ENCODE measurements at places on chromosomes 6 and 20.
A peak's percentile ranks its signal among the peaks of the same experiment; 100 is the strongest.

DNA sequence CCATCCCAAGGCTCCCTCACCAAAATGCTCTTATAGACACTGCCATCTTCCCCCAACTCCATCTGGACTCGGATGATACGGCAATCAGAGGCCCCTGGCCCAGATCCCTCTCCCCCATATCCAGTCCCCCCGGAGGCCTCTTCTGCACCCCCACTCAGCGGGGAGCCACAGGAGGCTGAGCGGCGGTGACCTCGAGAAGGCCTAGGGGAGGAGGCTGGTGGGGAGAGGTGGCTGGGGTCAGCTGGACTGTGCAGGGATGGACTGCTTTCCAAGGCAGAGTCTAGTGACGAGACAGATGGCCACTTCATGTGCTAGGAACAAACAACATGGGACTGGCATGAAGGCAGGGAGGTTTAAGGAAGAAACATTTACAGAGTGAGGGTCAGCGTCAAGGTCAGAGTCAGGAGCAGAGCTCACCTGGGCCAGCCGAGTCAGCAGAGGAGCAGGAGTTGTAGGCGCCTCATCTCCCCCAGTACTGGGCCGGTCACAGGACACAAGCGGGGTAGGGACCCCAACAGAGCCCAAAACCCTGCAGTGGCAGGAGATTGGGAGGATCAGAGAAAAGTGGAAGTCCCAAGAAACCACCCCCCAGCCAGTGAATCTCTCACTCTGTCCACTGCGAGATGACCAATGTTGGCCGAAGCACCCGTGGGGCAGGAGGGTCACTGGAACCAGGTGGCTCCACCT, 3.7 kb downstream of the PFDN6 start:
- DNase-seq = no peak

DNA sequence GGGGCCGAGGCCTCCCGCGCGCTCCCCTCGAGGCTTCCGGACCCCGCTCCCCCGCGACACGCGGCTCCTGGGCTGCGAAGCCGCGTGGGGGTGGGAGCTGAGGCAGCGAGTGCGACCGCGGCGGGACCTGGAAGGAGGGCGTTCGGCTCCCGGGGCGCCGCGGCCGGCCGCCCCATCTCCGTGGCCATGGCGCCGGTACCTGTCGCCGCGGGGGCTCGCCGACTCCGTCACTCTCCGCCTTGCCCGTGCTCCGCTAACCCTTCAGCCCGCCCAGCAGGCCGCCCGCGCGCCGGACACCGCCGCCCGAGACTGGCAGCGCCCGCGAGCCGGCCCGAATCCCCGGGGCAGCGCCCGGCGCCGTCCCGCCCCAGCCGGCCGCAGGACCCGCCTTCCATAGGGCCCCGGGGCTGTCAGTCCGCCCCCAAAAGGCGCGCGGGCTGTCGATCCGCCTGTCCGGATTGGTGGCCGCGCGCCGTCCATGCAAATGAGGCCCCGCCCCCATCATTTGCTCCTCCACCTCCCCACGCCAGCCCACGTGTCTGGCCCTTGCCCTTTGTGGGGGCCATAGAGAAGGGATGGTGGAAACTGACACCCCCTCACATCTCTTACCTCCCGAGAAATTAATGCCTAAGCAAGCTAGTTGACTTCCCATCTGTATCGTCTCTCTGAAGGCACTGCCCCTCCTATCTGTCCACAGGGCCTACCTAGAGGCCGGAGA, at the start of gene FKBP5:
Gene FKBP5 (minus strand): TSS at position 311 of the 718 bp plus-strand sequence. CDS start 46,091 bp downstream, outside the sequence.
- DNase-seq = peak; percentile 85

- DNase-seq = no peak
These were observed 57.5 kb upstream of the IL20RA start for GRCh38 chr6:137102050-137102848.

DNA sequence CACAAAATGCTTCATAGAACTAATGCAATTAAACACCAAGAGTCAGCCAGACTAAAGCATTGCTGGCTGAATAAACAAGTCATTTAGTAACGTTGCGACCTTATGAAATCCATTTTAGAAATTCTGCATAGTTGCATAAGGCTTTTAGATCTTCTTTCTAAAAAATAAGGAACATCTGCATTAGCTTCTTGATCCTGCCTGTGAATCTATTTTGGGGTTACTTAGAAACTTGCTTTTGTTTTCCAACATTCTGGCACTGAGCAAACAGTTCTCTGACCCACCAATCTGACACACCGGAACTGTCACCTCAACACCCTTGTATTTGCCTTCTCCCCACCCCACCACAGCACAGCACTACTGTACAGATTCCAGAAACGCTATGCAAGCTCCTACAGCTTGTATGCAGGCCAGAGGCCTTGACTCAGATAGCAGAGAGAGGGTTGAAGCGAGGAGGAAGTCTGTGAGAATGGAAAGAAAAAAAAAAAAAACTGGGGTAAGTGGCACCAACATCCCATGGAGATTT, 55.0 kb downstream of the KIF13A start:
- peak; percentile 87 for DNase-seq

DNA sequence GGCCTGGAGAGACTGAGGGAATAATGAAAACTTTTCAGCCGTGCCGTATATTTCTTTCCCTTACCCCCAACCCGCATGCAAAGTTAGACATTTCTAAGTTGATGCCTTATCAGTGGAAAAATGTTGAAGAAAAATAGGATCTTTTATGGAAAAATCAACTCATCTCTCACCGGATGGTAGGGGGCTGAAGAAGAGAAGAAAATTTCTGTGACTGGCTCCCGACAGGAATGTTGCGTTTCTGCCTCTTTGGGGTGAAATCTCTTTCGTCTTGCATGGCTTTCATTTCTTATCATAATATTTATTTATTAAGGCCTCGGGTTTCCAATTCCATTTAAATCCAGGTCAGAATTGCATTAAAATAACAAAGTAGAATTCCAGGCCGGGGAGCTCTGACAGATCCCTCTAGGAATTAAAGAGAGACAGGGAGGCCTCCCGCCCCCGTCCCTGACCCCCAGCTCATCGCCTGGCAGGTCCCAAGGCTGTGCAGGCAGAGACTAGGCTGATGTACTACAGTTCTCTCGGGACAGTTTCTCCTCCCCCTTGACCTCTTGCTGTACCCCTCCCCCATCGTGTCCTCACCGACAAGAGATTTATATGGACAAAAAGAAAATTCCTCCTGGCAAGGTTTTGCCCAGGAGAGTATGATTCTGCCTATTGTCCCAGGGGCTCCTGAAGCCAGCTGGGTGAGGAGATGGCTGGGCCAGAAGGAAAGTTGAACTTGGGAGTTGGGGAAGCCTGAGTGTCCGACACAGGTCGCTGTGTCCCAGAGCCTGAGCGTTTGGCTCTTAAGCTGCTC, 1.3 kb downstream of the SCUBE3 start:
- no peak for DNase-seq

DNA sequence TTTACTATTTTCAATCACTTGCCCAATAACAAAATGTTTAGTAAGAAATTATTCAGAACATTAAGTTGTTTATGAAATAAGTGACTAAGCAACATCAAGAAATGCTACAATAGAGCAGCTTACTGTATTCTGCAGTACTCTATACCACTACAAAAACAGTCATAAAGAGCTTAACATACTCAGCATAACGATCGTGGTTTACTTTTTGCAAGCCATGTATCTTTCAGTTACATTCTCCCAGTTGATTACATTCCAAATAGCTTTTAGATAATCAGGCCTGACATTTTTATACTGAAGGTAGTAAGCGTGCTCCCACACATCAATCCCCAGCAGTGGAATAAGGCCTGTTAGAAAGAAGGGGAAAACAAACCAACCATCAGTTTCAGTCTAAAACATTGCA, 10.7 kb downstream of the SOD2 start:
- DNase-seq = no peak

DNA sequence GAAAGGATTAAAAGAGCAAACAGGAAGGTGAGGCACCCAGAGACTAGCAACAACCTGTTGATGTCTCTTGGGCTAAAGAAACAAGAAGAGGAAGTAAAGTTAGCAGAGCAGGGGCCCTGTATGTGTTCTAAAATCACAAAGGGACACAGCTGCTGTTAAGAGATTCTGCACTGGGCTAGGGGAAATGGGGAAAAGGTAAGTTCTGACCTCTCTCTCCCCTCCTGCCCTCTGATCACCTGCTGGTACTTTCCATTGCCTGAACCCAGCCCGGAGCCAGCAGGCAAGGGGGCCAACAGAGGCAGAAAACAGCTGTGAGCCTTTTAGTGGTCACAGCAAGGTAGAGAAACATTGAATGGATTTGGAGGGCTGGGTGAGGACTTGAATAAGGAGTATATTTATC, 13.5 kb upstream of the CNR1 start:
- DNase-seq = no peak

GRCh38 chr20:56579301-56579710, 46.3 kb downstream of the FAM209B start:
- DNase-seq = no peak

DNA sequence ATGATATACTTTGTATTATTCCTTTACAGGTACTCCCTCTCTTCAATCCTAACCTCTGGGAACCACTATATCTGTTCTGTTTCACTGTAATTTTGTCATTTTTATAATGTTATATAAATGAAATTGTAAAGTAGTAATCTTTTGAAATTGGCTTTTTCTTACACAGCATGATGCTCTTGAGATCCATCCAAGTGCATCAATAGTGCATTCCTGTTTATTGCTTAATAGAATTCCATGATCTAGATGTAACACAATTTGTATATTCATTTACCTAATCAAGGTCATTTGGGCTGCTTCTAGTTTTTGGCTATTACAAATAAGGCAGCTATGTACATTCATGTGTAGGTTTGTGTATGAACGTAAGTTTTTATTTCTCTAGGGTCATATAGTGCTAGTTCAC, 174.6 kb downstream of the KHDC1L start:
- DNase-seq = peak; percentile 19

DNA sequence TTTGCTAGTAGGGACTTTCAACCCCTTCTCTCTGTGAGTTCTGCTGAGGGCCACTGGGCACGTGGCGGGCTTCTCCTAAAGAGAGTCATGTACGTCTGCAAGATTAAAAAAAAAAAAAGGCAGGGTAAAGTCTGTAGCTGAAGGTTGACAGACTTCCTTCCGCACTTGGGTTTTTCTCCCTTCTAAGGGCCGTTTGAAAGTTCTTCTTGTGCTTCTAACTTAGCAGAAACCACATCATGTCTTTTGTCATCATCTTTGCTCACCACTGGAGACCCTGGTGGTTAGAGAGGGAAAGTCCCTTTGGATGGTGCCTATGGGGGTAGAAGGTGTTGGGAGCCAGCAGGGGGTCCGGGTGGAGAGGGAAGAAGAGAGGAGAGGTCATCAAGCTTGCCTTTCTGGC, 31.4 kb downstream of the PRDM1 start:
- DNase-seq = no peak

DNA sequence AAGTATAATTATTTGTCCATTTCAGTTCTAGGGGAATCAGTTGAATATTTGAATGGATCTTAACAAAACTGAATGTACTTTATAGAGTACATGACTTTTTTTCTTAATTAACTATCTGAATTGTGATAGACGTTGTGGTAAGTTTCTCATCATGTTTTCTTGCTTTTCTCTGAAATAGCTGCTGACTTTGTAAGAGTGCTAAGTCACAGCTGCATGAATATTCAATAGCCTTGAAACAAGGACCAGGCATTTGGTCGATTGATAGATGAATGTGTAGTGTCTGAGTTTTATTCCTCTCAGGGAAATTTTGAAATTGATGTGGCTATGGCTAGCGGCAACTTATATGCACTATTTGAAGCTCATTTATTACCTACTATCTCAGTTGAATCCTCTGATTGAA, 56.0 kb downstream of the ADGRB3 start:
- no peak for DNase-seq

DNA sequence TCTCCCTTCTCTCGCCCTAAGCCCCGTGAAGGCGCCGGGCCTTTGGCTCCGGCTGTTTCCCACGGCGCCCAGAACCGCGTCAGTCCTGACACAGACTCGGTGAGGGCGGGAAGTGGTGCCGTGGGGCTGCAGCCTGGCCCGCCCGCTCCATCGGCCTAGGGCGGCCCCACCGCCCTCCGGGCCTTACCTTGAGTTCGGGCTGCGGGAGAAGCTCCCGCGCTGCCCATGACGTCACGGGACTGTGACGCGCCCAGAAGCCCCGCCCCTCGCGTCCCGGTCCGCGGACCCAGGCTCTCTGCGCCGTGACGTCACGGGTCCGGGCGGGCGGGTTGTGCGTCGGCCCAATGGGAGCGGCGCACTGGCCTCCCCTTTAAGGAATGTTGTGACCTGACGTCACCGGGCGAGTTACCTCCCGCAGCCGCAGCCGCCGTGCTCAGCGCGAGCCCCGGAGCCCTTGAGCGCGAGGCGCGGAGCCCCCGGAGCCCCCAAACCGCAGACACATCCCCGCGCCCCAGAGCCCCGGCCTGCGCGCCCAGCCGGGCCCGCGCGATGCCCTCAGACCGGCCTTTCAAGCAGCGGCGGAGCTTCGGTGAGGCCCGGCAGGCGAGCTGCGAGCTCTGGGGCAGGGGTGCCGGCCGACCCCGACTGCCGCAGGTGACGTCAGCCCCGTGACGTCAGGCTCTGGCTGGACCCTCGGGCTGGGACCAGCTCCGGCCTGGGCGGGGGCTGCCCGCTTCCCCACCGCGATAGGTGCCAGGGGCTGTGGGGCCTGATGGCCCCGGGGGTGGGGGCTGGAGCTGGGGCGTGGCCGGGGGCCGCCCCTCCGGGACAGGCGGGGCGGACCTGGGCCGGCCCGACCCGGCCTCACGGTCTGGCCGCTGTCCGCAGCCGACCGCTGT, at the start of gene MAP1LC3A:
Gene MAP1LC3A (plus strand): TSS at position 399 of the 899 bp plus-strand sequence. CDS start 151 bp downstream, at position 550.
- DNase-seq = peak; percentile 97

- peak; percentile 31 for DNase-seq
These were observed 24.4 kb upstream of the FKBP1A start for GRCh38 chr20:1417273-1417672.

GRCh38 chr6:98343797-98344196, 490.6 kb upstream of the POU3F2 start:
- no peak for DNase-seq

- DNase-seq = no peak
These were observed 191.7 kb upstream of the RIN2 start for GRCh38 chr20:19566226-19566945.

- peak; percentile 98 for DNase-seq
These were observed 44.6 kb downstream of the SYNJ2 start for GRCh38 chr6:158026054-158026900.

GRCh38 chr6:134575221-134575620, 257.3 kb upstream of the SGK1 start:
- no peak for DNase-seq

GRCh38 chr6:150766201-150766997, 99.1 kb upstream of the MTHFD1L start:
- peak; percentile 46 for DNase-seq

DNA sequence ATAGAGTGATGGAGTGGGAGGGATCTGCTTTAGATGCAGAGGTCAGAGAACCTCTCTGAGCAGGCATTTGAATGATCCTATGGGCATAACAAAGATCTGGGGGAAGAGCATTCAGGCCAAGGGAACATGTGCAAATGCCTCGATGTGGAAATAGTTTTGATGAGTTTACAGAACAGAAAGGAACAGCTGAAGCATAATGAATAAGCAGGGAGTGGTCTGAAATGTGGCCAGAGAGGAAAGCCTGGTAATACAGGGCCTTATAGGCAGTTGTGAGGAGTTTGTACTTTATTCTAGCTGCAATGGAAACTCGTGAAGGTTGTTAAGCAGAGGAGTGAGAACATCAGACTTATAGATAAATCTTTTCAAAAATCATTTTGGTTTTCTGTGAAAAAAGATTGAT, 33.0 kb upstream of the ME1 start:
- DNase-seq = no peak

GRCh38 chr20:35433337-35433736, 4.7 kb downstream of the GDF5 start:
- DNase-seq = no peak
